Iris pigment epithelial cell (primary cell): ENCODE measurements at places on chromosomes 4 and X.
A peak's percentile ranks its signal among the peaks of the same experiment; 100 is the strongest.

DNA sequence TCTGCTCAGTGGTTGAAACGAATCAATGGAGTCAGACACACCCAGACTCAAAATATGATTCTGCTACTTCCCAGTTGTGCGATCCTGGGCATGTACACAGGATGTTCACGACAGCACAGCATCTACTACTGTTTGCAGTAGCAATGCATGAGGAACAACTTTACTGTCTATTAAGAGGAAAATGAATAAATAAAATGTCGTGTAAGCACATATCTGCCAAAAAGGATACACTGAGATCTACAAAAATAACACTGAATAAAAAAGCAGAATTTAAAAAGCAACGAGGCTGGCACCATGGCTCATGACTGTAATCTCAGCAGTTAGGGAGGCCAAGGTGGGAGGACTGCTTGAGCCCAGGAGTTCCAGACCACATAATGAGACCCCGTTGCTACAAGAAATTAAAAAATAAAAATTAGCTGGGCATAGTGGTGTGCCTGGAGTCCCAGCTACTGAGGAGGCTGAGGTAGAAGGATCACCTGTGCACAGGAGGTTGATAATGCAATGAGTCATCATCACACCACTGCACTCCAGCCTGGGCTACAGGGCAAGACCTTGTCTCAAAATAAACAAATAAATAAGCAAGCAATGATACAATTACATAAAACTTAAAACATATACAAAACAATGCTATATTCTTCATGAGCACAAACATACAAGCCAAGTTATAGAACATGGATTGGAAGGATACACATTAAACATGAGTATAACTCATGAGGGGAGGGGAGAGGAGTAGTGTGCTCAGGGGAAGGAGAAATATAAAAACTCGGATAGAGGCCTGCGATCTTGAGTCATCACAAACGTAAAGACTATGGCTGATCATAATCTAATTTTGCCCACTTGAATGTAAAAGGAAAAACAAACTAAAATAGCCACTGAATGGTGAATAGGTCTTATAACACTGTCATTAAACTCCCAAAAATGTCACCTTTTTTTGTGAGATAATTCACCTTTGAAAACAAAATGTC is 8.6 kb downstream of the CFAP97 start:
- DNase-seq = no peak

DNA sequence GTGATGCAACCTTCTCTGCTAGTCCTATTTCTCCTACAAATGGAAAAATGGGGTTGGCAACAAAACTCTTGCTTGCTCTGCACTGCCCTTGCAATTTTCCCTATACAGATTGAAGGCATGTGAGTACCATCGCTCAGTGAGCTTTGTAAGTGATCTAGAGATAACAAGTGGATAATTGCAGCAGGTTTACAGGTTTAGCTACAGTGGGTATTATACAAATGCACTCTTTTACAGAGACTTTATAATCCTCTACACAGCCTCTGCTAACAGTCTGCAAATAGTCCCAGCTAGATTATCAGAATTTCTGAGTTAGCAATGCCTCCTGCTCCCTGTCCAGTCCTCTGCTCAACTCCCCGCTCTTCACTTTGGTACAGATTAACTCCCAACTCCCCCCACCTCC is 11.1 kb downstream of the LEF1 start:
- no peak for DNase-seq

GRCh38 chrX:29870608-29871007 is 344.8 kb upstream of the MAGEB2 start:
- no peak for DNase-seq

- DNase-seq = peak; percentile 20
Measured at GRCh38 chr4:24164054-24164693, 274.3 kb upstream of the PPARGC1A start.

- peak; percentile 62 for DNase-seq
Measured at GRCh38 chr4:184801781-184802696, 23.7 kb downstream of the ACSL1 start.

DNA sequence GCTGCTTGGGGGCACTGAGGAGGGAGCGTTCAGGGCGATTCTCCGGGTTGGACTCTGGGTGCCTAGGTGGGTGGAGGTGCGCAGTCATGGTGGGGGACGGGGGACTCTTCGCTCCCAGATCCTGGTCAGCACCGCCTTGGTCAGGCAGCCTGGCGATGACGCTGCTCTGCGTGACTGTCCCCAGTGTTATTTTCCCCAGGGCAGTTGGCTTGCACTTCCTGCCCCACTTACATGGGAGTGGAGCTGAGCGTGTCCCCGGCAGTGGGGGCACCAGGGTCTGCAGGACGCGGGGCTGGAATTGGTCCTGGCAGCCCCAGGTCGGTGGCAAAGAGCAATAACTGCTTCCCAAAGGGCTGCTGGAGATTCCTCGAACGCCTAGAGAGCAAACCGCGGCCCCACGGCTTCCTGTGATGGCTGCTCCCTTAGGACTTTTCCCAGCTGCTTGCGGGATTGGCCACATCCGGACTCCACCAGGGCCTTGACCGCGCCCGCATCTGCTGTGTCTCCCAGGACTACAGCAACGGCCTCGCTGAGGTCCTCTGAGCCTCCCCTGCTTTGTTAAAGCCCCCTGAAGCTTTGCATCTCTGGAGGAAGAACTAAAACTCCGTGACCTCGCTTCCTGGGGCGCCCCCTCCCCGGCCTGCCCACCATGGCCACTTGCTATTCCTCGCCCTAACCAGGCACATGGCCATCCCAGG is 35.3 kb upstream of the GPR78 start:
- no peak for DNase-seq

- peak; percentile 69 for DNase-seq
Measured at GRCh38 chrX:10755439-10756334, 135.3 kb upstream of the MID1 start.

DNA sequence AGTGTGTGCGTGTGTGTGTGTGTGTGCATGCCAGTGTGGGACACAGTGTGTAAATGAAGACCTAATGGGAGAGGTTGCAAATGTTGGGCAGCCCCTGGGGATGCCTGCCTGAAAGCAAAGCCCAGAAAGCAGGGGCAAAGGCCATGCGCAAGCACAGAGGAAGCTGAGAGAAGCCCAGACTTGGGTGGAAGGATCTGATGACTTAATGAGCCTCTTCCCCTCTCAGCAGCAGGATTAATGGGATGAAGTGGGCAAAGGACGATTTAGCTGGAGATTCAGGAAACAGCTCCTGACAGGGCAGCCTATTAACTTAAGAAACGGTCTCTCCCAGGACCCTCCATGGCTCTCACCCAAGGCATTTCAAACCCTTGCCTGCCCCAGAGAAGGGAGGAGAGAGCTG is 107.3 kb downstream of the EFNB1 start:
- no peak for DNase-seq

DNA sequence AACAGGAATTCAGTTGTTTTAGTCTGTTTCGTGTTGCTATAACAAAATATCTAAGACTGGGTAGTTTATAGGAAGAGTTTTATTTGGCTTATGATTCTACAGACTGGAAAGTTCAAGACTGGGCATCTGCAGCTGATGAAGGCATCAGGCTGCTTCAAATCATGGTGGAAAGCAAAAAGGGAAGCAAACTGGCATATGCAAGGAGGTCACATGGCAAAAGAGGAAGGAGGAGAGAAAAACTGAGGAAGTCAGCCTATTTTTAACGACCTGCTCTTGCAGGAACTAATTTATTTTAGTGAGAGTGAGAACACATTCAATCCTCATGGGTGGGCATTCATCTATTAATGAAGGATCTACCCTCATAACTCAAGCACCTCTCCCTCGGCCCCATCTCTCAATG is 363.1 kb upstream of the HS3ST1 start:
- DNase-seq = no peak

DNA sequence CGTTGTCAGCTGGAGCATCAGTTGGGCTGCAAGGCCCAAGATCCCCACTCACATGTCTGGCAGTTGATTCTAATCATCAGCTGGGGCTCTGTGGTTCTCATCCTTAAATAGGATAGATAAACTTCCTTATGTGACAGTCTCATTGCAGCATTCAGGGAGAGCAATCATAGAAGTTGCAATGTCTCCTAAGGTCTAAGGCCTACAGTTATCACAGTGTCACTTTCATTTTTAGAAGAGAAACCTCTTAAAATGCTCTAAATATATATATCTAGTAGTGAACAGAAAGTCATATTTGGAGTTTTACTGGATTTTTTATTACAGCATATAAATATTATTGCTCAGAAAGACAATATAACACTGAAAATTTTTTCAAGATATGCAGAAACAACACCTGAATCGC is 226.0 kb upstream of the PPP1R2C start:
- DNase-seq = no peak

GRCh38 chrX:5791721-5792120 is 436.9 kb downstream of the NLGN4X start:
- no peak for DNase-seq

GRCh38 chr4:105022811-105023667 is 123.6 kb upstream of the TET2 start:
- peak; percentile 33 for DNase-seq

DNA sequence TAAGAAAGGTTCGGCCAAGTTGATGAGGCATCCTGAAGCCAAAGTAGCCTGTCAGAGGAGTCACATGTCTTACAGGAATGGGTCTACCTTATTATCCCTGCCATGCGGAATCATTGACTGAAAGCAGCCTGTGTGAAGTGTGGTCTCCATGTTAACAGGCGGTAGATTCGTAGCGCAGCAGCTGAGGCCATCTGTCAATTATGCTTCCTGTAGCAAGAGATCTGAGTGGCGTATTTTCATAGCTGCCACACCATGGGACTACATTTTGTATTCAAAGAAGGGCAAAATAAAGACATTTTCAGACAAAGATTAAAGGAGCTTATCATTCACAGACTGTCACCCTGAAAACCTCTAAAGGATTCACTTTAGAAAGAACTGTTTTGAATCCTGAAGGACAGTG is 11.2 kb upstream of the MED14 start:
- no peak for DNase-seq
